ENCODE measurements at places on chromosomes 7 and 10. TPM values are rescaled to one million over a fixed set of nuclear protein-coding genes. Genes with fewer than 3 reads are reported as not detected.

Gene SORCS1
- not detected for total RNA-seq

Gene FKBP6
- not detected for total RNA-seq

Gene CALHM1
- total RNA-seq = not detected

Gene CCDC172
- total RNA-seq = not detected

Gene CHST15
- total RNA-seq = 23.8 TPM

Gene ZNF518A
- total RNA-seq = 11.4 TPM

Gene GJD4
- not detected for total RNA-seq

Gene KBTBD2
- 56.7 TPM for total RNA-seq

Gene EMX2
- total RNA-seq = not detected

Gene BEND7
- 3.2 TPM for total RNA-seq

Gene C7orf33
- not detected for total RNA-seq

Gene CC2D2B
- not detected for total RNA-seq

Gene SPDYE17
- not detected for total RNA-seq

DNA sequence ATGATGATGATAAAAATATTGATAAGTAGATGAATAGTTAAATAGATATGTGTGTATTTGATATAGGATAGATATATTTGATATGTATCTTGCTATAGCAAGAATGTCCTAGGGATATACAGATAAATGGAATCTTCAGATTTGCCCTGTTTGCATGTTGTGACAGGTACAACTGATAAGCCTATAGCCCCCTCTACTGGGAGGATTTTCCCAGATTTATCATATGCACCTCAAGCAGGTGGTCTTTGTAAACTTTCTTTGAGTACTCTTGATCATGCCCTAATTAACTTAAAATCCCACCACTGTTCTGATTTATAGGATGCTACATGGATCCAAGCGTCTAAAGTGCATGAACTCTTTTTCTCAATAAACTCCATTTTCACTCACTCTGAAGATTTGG lies 1050.7 kb downstream of the SORCS3 start:
- DNase-seq = no peak

DNA sequence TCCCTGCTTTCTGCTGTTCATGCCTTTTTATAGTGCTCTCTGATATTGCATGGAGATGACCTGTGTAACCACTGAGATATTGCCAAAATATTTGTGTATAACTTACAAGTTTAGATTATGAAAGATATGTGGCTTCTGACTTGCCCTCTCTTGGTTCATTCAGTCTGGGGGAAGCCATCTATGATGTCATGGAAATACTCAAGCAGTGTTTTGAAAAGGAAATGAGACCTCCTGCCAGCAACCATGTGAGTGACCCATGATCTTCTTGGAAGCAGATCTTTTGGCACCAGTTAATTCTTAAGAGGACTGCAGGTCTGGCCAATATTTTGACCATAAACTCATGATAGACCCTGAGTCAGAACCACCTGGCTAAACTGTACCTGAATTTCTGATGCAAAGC lies 183.0 kb downstream of the THSD7A start:
- no peak for DNase-seq

DNA sequence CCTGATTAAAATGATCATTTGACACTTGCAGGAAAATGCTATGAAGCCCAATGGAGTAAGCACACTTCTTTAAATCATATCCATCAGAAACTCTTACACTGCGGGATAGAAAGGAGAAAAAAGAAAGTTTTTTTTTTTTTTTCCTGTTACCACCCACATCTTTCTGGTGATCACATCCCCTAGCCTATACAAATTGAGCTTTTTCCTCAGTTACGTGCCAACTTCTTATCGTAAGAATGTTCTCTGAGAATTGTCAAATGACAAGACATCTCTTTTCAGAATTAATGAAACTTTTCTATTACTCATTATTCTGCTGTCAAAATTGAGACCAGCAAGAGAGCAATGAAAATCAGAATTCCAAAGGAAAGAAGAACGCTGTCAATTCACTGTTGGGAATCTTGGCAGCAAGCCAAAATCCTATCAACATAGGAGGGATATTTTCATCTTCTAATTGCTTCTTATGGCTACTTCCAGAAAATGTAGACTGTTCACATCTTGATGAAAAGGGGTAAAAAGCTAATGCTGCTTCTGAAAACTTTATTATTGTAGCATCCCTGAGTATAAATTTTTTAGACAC lies 179.5 kb downstream of the ADAM12 start:
- no peak for DNase-seq

GRCh38 chr10:974038-974784 lies 14.0 kb upstream of the GTPBP4 start:
- DNase-seq = peak; percentile 11

- DNase-seq = no peak
These were observed 95.1 kb upstream of the LRGUK start for GRCh38 chr7:134031835-134032617.

GRCh38 chr10:11043446-11044127 lies 25.9 kb downstream of the CELF2 start:
- DNase-seq = no peak

DNA sequence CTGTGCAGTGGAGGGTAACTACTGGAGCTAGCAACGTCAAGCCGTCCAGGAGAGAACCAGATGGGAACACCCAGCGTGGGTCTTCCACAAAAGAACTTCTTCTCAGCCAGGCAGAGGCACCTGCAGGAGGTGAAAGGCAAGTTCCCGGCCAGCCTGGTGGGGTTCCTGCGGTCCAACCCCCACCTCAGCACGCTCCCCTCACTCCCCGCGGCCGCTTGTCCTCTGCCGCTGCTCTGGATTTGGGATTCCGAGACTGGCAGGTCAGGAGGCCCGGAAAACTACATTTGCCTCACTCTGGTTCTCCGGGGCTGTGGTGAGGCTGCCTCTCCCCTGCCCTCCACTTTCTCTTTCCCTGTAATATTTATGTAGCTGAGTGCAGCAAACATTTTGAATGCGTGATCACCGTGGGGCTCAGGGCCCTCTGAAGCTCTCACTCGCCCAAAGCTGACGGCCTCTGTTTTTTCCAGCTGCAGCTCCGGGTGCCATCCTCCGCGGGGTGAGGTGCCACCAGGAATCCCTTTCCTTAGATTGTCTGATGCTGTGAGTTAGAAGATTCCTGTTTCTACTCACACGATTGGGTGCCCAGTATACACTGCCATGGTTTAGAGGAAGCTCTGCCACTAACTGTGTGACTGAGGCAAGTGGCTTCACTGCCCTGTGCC lies 366.9 kb downstream of the DNAJB6 start:
- DNase-seq = no peak

DNA sequence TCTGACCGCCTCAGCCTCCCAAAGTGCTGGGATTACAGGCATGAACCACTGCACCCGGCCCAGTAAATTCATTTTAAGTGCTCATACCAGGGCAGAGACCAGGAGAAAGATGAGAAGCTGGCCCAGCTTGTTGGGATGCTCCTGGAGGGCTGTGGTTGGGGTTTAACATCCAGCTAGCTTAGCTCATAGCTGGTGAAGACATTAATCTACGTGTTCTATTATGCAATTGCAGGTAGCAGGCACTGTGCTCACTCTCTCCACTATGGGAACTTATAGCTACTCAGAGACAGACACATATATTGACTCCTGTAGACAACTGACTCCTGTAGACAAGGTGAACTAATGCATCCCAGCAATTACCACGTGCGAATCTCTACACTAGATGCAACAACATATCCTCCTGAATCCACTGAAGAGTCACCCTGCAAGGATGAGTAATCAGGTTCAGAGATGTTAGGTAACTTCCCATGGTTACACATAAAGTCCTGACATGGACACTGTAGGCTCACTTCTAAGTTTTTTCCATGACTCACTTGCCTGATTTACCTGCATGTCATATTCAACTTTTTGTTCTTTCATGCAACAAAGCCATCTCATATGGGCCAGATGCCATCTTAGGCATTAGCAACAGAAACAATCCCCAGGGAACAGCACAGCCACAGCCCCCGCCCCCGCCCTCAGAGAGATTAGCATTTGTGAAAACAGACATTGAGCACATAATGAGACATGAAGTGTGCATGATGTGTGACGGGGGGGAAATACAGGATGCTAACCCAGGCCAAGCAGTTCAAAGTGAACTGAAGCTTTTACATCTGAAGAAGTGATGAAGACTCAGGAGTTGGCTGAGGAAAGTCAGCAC lies 37.2 kb downstream of the ERLIN1 start:
- DNase-seq = peak; percentile 50

DNA sequence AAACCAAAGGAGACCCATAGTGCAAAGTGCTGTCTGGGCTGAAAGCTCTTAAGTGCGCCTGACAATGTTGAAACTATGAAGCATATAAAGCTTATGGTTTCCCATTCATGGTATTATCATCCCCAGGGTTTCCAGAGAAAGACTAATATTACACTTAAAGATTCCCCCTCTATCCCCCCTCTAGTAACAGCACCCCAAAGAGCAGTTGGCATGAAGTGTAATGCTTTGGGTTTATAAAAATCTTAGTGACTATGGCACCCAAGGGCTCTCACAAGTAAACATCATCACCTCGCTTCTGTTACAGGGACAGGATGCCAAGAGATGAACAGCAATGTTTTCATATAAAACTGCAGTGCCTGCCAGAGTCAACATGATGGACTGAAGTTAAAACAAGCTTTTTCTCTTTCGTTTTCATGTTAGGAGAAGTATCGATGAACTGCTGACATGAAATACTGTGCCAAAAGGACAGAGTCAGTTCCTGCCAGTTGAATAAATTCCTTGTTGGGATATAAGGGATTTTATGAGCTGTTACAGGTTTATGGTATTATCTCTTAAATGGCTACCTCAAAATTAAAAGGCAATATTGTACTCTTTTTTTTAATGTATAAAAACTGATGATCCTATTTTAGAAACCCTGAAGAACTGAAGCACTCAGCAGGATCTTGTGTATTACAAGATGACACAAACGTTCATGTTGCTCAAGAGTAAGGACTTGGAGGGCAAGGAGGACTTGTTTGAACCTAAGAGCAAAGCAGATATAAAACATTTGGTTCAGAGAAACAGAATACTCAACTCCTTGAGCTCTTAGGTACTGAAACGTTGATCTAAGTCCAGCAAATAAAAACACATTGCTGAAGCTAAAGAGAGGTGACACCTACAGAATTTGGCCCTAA lies 203.7 kb upstream of the IMMP2L start:
- no peak for DNase-seq

DNA sequence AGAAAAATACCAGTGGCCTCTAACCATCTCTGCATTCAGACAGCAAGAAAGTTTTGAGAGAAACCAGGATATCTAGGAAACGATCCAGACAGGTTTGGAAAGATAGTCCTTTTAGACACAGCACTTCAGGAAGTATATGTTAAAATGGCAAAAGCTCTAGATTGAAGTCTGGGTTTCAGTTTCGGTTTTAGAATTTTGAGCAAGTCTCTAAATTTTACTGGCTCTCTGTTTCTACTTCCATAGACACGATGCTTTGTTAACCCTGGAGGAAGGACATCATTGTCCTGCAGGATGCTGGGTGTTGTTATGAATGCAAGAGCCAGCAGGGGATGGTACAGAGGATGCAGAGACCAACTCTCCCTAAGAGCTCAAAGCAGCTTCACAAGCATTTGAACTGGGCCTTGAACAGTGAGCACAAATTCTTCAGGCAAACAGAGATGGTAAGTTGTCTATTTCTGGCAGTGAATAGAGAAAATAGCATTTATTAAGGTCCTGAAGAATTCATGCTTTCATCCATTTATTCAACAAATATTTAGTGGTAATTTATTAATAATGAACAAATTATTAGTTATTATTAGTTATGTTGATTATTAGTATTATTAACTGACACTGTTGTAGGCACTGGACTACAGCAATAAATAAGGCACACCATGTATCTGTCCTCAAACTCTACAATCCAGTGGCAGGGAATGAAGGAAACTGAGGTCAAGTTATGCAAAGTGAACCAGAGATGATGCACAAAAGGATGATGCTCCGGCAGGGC lies 152.7 kb upstream of the NRP1 start:
- no peak for DNase-seq

- no peak for DNase-seq
These were observed 1.2 kb downstream of the EIF4H start for GRCh38 chr7:74175340-74175739.

GRCh38 chr7:148391591-148391990 lies 199.0 kb upstream of the C7orf33 start:
- no peak for DNase-seq

GRCh38 chr7:2321020-2321419 lies 6.8 kb upstream of the SNX8 start:
- DNase-seq = peak; percentile 34

DNA sequence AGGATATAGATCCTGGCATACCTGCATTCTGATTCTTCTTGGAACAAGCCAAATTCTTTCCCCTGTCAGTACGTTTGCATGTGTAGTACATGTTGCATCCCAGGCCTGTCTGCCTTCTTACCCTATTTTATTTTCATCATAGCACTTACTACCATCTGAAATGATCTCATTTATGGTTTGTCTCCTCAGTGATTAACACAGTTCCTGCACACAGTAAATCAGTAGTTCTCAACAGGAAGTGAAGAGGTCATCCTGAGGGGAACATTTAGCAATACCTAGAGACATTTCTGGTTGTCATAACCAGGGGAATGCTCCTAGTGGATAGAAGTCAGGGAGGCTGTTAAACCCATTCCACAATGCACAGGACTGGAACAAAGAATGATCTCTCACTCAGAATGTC lies 38.2 kb upstream of the SLC26A4 start:
- no peak for DNase-seq

DNA sequence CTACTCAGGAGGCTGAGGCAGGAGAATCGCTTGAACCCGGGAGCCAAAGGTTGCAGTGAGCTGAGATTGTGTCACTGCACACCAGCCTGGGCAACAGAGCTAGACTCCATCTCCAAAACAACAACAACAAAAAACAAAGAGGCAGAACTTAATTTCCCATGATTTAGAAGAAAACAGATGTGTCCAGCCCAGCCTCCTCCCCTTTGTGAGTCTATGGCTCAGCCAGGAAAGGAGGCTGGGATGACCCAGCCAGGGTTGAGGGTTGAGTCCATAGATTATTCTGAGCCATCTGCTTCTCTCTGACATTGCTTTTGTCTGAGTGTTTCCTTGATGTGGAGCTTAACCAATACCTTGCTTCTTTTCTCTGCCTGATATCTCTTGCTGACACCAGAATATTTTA lies 994.1 kb downstream of the TYW1 start:
- no peak for DNase-seq

- DNase-seq = peak; percentile 95
These were observed 594.9 kb downstream of the INHBA start for GRCh38 chr7:41107938-41108448.
